ENCODE measurements at places on chromosomes 7 and 10.

- H3K4me3 ChIP-seq, result peak overlapping the region; percentile 75
- H3K36me3 ChIP-seq, result no peaks in the 10 kb centered on the region
- DNase-seq, result peak; percentile 43
- H3K27ac ChIP-seq, result peak overlapping the region; percentile 78
- peaks cover 23% of the 10 kb centered on the region for H3K4me1 ChIP-seq
- peaks cover 26% of the 10 kb centered on the region for H3K27me3 ChIP-seq
These were observed 1.5 kb upstream of the SKIDA1 start for GRCh38 chr10:21526860-21527597.

- no peak overlapping the region for H3K4me3 ChIP-seq
- peak; percentile 26 for DNase-seq
- no peak overlapping the region for H3K27ac ChIP-seq
- no peaks in the 10 kb centered on the region for H3K4me1 ChIP-seq
- no peaks in the 10 kb centered on the region for H3K36me3 ChIP-seq
- H3K27me3 ChIP-seq, result no peaks in the 10 kb centered on the region
These were observed 26.2 kb upstream of the ZNF467 start for GRCh38 chr7:149799397-149800168.

GRCh38 chr10:78543749-78544362 lies 510.2 kb downstream of the RPS24 start:
- H3K36me3 ChIP-seq, result no peaks in the 10 kb centered on the region
- no peaks in the 10 kb centered on the region for H3K27me3 ChIP-seq
- no peak overlapping the region for H3K4me3 ChIP-seq
- H3K27ac ChIP-seq, result no peak overlapping the region

- H3K4me3 ChIP-seq, result no peak overlapping the region
- H3K36me3 ChIP-seq, result peaks cover 10% of the 10 kb centered on the region
- no peaks in the 10 kb centered on the region for H3K4me1 ChIP-seq
- H3K27ac ChIP-seq, result no peak overlapping the region
- no peak for DNase-seq
These were observed 18.8 kb downstream of the DNAJC9 start for GRCh38 chr10:73228247-73228646.

DNA sequence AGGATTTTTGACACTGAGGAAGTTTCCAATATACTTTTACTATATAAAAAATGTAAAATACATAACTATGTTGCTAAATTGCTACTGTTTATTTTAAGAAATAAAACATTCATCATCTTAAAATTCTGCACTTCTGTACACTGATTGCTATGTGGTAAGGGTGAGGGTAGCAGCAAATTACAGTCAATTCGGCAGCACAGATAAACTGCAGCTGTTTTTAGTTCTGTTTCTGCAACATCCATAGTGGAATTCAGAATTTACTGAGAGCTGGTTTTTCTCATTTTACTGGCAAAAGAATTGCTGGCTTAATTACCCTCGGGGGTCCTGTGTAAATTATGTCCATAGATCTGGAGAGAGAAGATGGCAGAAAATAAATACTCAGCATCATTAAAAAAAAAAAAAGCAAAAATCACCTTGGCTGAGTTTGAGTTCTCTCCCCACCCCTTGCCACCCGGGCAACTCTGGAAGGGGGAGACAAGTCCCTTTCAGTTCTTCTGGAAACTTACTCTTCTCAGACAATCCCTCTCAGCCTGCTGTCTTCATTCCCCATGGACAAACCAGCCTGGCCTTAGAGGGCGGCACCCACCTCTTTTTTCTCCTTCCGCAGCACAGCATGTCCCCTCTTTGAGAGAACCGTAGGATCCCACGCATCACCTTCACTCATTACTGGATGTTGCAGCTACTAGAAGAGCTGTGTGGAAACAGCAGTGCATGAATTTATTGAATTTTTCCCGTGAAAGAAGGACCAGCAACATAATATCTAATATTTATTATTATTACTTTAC lies 501.1 kb upstream of the CELF2 start:
- no peaks in the 10 kb centered on the region for H3K36me3 ChIP-seq
- DNase-seq, result no peak
- H3K4me1 ChIP-seq, result no peaks in the 10 kb centered on the region
- no peak overlapping the region for H3K27ac ChIP-seq
- H3K27me3 ChIP-seq, result no peaks in the 10 kb centered on the region
